ENCODE measurements at places on chromosomes 3 and 15.

DNA sequence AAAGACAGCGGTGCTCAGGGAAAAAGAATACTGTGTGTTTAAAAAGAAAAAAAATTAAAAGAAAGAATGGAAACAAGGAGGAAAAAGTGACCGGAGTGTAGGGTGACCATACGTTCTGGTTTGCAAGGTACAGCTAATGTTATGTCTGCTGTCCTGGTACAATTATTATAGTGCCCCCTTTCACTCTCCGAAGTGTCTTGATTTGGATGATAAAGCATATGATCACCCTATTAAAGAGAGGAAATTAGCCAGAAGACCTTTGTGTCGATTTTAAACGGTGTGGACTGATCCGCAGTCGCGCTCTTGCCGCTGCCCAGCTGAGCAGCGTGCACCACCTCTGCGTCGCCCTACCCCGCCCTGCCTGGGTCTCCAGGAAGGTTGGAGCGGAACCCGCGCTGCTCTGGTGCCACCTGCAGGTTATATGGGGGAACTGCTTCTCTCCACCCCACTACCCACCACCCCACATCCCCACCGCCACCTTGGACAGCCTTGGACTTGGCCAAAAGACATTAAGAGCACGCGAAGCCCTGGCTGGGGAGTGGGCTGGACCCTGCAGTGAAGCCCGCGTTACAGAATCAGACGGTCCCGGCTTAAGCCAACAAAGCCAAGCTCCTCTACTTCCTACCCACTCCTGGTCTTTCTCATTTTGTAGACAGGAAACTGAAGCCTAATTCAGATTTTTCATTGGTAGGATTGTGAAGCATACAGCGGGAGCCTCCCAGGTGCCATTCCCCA is 41.2 kb upstream of the UBE2Q2 start:
- peak; percentile 66 for DNase-seq

- no peak for DNase-seq
These were observed 10.8 kb upstream of the CA12 start for GRCh38 chr15:63392361-63393009.

DNA sequence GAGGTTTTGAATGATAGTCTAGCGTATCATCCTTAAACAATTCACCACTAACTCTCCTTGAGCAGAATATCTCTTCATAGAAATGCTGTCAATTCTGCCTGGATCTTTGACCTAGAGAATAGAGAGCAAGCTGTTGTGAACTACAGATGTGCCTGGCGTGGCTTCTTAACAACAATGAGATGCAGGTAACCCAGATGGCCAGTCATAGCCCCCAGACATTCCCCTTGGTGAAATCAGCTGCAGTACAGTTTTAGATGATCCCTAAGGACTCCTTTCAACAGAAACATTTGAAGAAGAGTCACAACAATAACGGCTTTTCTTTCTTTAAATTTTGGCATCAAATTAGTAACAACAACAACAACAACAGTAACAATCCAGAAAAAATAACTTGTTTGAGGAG is 1041.3 kb downstream of the ROBO1 start:
- DNase-seq = no peak

GRCh38 chr3:3599016-3599415 is 200.2 kb upstream of the LRRN1 start:
- DNase-seq = no peak

- no peak for DNase-seq
These were observed 70.7 kb upstream of the LSAMP start for GRCh38 chr3:116515973-116516372.
